PC-3 (cell line): ENCODE measurements at places on chromosomes 3 and 15. TPM values are rescaled to one million over a fixed set of nuclear protein-coding genes. Genes with fewer than 3 reads are reported as not detected.
A peak's percentile ranks its signal among the peaks of the same experiment; 100 is the strongest.

Gene CATSPER2
- 0.55 and 4.0 TPM in 2 replicates for total RNA-seq

Gene CDHR4
- total RNA-seq: not detected in 2 replicates

Gene ITIH4
- 0.80 TPM in 1 of 2 replicates, not detected in the other for total RNA-seq

- no peak for DNase-seq
These were observed 17.9 kb upstream of the CDCP1 start for GRCh38 chr3:45164056-45164455.

DNA sequence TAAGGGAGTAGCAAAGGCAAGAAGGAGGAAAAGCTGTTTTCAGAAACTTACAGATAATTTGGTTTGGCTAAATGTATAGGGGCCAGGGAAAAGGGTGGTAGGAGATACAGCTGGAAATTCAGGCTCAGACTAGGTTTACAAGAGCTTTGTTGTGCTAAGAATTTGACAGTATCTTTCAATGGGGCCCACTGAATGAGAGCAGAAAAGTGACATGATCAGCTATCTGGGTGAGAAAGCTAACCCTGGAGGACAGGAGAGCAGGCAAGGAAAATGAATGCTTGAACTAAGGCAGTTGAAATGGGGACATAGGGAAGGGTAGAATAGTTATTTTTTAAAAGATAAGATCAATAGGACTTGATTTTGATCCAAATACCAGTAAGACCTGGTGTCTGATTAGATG, 2.8 kb upstream of the EIF4G1 start:
- DNase-seq: no peak

GRCh38 chr15:95086531-95087252, 855.3 kb downstream of the MCTP2 start:
- no peak for DNase-seq

DNA sequence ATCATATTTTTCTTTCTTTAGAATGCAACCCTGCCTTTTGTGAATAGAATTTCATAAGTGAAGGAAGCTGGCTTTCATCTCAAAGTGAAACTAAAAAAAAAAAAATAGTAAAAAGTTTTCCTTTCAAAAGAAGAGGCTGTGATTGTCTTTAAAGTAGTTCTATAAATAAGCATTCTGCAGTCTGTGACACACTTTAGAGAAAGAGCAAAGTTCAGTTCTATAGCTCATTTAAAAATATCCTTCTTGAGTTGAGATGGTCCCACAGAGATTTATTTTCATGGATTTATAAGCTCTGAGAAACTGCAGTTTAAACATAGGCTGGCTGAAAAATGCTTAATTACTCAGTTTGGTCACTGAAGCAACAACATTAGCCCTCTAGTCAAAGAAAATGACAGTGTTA, 36.1 kb upstream of the CNTN6 start:
- DNase-seq: no peak

GRCh38 chr3:55615694-55616295, 128.7 kb upstream of the WNT5A start:
- DNase-seq: no peak

- DNase-seq: no peak
These were observed 212.1 kb upstream of the ROBO2 start for GRCh38 chr3:76827701-76828226.

- DNase-seq: no peak
These were observed 2.8 kb downstream of the PRSS50 start for GRCh38 chr3:46714728-46715506.

- DNase-seq: peak; percentile 5
These were observed 907.4 kb downstream of the NTRK3 start for GRCh38 chr15:87349181-87349580.

GRCh38 chr15:82647835-82648256, 683 bp upstream of the CPEB1 start:
- DNase-seq: no peak

DNA sequence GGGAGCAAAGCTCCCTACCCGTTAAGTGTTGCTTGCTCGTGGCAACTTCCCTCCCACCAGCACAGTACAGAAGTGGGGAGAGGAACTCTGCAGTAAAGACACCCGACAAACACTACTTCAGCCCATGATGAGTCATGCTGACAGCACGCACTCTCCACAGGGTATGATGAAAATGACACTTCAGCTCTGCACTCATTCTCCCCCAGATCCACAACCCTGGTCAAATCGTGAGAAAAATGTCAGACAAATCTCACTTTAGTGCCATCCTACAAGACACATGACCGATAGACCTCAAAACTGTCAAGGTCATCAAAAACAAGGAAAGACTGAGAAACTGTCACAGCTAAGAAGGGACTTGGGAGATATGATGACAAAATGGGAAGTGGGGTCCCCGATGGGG, 278.9 kb downstream of the OCA2 start:
- no peak for DNase-seq

- DNase-seq: no peak
These were observed 159.3 kb upstream of the C2CD4B start for GRCh38 chr15:62324382-62324781.

- no peak for DNase-seq
These were observed 11.2 kb downstream of the SEC13 start for GRCh38 chr3:10309736-10310135.

- peak; percentile 35 for DNase-seq
These were observed 50.3 kb downstream of the MED12L start for GRCh38 chr3:151135541-151136337.

DNA sequence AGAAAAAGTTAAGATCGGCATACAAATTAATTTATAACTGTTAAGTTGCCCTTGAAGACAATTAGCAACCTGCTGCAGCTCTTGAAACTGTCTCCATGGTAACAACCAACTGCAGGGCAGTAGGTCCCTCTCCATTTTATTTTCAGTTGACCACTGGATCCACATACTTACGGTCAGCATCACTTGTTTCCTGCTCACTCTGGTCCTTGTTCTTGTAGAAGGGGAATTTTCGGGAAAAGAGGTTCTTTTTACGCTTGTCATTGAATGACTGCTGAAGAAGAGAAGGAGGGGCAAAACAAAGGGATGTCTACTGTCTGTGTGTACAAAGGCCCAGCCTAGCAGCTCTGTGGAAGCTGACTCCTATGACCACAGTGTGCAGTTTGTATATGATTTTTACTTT, 46.8 kb upstream of the MELTF start:
- DNase-seq: no peak
